Activated CD8-positive, alpha-beta memory T cell treated with anti-CD3 and anti-CD28 coated beads for 1 hour (primary cell): ENCODE measurements at places on chromosomes 5 and 9.

GRCh38 chr9:32899761-32900160 is 101.7 kb downstream of the APTX start:
- no peak for DNase-seq

DNA sequence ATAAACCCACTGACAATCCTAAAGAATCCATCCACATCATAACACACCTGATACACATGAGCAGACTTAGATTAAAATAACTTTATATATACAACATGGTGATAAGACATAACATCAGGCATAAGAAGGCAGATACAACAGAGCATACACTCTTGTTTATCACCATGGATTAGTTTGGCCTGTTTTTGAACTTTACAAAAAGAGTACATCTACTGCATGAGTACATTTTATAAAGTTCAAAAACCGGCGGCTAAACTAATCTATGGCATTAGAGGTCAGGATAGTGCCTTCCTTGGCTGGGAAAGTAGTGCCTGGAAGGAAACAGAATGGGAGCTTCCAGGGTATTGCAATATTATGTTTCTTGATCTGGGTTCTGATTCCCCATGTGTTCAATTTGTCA is 15.1 kb downstream of the RICTOR start:
- DNase-seq, result no peak

- no peak for DNase-seq
These were observed 345.7 kb downstream of the SPATA31D1 start for GRCh38 chr9:82334286-82334685.

DNA sequence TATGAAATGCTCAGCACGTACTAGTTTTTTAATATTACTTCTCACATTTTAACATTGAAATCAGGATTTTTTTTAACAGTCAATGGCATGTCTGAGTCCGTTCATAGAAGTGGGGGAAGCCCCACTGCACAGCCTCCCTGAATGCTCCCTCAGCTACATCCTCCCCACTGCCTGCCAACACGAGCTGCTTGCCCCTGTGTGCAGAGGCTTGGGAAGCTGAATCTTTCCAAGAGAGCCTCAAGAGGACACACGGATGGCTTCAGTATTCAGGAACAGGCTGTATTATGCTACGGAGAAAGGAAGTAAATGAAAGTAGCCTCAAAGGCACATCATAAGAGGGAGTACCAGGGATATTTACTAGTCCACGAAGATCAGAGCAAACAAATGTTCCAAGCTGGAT is 248.7 kb downstream of the SPOCK1 start:
- no peak for DNase-seq

DNA sequence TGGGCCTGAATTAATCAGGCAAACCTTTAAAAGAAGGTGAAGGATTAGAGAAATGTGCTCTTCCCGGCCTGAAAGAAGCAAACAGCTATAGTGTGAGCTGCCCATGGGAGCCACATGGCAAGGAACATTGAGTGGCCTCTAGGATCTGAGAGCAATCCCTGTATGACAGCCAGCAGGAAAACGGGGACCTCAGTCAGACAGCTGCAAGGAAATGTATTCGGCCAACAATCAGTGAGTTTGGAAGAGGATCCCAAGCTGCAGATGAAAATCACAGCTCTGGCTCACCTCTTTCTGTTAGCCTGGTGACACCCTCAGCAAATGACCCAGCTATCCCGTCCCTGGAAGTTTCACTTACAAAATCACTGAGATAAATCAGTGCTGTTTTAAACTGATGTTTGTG is 309.2 kb downstream of the SH3GL2 start:
- no peak for DNase-seq

GRCh38 chr9:106575823-106576222 is 287.1 kb upstream of the ZNF462 start:
- no peak for DNase-seq

DNA sequence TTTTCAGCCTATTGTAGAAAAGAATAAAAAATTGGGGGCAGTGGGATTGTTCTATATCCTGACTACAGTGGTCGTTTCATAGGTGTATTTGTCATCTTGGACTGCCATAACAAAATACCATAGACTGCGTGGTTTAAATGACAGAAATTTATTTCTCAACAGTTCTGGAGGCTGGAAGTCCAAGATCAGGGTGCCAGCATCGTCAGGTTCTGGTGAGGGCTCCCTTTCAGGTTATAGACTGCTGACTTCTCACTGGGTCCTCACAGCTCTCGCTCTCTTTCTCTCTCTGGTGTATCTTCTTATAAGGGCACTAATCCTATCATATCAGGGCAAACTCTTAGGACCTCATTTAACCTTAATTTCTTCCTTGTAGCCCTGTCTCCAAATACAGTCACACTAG is 356.7 kb upstream of the TRPC7 start:
- no peak for DNase-seq

DNA sequence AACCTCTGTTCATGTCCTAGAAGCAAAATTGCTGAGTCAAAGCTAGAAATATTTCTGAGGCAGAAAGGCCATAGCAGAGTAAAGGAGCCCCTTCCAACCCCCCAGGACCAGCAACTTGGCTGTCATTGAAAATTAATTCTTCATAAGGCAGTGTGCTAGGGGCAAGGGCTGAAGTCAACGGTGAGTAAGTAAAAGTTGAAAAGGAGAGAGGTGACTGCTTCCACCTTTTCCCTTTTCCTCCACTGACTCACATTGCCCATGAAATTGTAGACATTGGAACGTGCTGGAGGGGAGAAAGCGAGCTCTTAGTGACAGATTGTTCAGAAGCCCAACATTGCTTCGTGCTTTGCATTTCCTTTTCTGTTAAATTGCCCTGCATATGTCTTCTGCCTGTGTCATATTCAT is 19.1 kb downstream of the GLRA1 start:
- DNase-seq, result no peak

DNA sequence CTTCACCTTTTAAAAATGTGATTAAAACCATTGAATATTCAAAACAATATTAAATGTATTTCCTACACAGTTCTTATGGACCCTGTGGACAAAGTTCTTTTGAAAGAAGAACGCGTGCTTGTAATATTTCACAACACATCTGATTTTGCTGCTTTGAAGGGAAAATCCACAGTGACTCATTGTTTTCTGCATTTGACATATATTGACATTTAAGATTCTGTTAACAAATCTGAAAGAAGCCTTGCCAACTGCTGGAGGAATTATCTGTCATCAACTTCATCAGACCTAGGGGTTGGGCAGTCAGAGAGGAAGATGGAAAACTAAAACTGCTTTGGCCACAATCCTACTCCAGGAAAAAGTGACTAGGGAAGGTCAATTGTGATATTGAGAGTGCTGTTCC is 56.9 kb upstream of the RASEF start:
- DNase-seq, result no peak

GRCh38 chr5:75046366-75047142 is 5.8 kb downstream of the GCNT4 start:
- no peak for DNase-seq

GRCh38 chr9:116724123-116724522 is 37.0 kb downstream of the TRIM32 start:
- DNase-seq, result no peak

- DNase-seq, result no peak
These were observed 63.6 kb downstream of the CEP120 start for GRCh38 chr5:123359454-123360200.

- no peak for DNase-seq
These were observed 455.1 kb upstream of the MPDZ start for GRCh38 chr9:13734601-13735000.

- DNase-seq, result no peak
These were observed 59.0 kb upstream of the RETREG1 start for GRCh38 chr5:16675806-16676205.

DNA sequence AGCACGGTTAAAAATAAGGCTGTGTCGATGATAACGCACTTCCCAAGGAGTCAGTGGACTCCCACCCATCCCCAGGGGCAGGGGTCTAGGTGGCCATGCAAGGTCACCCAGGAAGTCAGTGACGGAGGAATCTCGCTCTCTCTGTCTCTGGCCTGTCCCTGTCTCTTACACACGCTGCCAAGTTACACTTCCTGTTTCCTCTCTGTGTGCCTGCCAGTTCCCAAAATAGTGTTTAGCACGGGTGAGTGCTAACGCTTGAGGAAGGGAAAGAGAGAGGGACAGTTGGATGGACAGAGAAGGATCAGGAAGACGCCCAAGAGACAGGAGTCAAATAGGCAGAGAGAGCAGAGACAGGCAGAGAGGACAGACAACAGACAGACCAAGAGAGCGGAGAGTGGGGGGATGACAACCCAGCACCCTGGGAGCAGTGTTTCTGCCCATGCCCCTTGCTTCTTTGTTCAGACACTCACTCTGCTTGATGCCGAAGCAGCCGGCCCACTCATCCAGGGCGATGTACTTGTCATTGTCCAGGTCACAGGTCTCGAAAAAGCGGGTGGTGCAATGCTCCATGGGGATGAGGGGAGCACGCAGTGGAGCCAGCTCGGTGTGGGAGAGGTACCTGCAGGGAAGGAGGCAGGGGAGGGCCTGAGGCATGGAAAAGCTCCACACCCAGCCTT is 23.0 kb downstream of the SPARC start:
- no peak for DNase-seq

DNA sequence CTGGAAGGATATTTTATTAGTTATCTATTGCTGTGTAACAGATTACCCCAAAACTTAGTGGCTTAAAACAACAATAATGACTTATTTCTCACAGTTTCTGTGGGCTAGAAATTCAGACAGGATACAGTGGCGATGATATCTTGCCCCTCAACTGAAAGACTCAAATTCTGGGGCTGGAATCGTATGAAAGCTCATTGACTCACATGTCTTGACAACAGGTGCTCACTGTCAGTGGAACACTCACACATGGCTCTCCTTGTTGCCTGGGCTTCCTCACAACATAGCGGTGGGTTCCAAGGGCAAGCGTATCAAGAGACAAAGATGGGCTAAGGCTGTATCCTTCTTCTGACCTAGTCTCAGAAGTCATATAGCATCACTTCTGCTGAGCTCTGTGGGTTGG is 3.7 kb upstream of the GNPDA1 start:
- no peak for DNase-seq

- DNase-seq, result no peak
These were observed 142.9 kb downstream of the DOCK8 start for GRCh38 chr9:357560-357959.

GRCh38 chr9:88791105-88791805 is 200.0 kb upstream of the S1PR3 start:
- DNase-seq, result no peak

- no peak for DNase-seq
These were observed 298.3 kb downstream of the CSNK1G3 start for GRCh38 chr5:123810253-123810652.

DNA sequence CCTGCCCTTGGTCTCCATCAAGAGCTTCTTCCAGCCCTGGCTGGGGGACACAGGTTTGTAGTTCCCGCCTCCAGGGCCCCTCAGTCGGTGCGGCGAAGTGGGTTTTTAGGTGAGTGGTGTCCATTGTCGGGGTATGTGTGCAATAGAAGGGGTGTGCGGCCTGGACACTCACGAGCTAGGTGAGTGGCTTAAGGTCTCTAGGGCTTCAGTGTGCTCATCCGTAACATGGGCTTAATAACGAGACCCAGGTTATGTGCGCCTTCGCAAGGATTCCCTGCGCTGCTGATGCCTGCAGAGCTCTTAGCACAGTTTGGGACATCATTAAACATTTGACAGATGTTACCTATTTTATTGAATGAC is 656 bp downstream of the CEP78 start:
- DNase-seq, result no peak
